ENCODE measurements at places on chromosomes 5 and 9.

DNA sequence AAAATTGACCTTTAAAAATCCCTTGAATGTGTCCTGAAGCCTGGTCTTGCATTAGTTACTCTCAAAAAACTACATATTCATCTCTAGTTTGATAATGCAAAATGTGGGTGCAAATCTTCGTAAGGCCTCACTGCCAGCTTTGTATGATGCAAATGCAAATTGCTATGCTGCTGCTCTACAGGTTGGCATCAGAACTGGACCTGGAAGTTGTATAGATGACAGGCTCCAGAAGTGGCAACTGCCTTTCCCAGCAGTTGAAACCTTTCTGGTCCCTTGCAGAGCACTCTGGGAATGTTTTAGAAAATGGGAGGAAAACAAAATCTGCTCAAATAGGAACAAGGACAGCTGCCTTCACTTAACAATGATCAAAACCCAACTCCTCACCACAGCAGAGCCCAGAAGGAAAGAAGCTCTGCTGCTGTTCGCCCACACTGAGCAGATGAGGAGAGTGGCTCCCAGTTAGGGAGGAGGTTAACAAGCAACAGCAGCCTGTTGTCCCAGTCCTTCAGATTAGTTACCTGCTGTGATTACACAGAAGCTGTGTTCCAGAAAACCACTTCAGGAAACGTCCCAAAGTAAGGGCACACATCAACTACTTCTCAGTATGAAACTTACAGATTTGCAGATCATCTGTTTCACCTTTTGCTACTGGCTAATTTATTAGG is 93.5 kb downstream of the PLPP1 start:
- DNase-seq = no peak

DNA sequence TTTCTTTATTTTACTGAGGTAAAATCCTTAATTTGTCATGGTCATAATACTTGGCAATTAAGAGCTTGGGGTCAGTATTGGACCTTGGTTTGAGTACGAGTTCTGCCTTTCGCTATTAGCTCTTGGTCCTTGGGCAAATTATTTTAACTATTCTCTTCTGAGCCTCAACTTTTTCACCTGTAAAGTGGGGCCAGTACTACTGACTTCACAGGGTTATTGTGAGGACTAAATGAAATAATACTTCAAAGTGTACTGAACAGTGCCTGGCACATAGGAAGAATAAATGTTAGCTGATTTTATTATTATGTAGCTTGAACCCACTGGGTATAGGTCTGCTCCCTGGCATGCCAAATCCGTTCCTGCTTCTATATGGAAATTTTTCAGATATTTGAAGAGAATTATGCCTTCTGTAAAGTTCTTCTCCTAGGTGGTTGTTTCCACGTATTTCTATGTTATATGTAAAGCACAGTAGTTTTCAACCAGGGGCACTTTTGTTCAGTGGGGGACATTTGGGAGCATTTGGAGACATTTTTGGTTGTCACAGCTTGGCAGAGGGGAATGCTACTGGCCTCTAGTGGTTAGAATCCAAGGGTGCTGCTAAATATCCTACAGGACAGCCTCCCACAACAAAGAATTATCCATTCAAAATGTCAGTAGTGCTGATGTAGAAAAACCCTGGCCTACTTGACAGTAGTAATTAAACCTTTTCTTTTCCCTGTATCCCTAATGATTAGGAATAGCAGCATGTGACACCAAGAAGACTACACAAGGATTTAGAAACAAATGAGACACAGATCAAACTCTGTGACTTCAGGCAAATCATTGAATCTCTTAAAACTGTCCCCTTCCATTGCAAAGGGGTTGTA is 4.5 kb downstream of the RCL1 start:
- no peak for DNase-seq

DNA sequence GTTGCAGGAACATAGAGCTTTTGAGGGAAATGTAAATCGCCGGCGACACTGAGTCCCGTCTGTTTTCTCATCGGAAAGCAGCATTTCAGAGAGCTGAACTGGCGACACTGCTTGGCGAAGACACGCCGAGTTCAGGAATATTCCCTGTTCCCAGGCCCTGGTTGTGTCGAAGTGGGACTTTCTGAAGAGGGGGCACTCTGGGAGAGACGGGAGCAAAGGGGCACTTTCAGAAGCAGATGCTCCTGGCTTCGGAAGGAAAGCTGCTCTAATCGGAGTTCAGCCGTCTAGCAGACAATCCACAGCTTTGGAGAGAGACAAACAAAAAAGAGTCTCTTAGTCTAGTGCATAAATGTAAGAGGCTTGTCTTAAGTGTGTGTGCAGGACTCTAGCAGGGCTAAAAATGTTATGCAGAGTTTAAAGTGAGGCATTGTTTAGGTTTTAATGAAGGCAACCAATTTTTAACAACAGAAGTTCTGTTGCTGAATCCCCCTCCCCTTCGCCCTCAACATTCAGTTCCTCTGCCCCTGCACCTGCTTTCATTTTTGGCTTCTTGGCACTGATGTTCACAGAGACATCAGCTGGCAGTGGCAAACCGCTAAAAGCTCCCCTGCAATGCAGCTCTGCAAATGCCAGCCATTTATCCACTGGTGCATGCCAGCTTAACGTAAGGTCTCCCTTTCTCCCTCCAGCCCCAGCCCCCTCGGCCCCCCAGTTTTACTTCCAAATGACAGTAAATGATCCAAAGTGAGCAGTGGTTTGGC is 289.5 kb upstream of the MPDZ start:
- no peak for DNase-seq

- no peak for DNase-seq
Observed at GRCh38 chr5:161030229-161030628, 178.2 kb upstream of the ATP10B start.

- DNase-seq = no peak
Observed at GRCh38 chr5:133333326-133334150, 278.8 kb downstream of the FSTL4 start.

GRCh38 chr9:81625969-81626368 is 63.4 kb downstream of the TLE1 start:
- DNase-seq = no peak

- DNase-seq = no peak
Observed at GRCh38 chr9:38727497-38728001, 7.6 kb upstream of the FAM240B start.

DNA sequence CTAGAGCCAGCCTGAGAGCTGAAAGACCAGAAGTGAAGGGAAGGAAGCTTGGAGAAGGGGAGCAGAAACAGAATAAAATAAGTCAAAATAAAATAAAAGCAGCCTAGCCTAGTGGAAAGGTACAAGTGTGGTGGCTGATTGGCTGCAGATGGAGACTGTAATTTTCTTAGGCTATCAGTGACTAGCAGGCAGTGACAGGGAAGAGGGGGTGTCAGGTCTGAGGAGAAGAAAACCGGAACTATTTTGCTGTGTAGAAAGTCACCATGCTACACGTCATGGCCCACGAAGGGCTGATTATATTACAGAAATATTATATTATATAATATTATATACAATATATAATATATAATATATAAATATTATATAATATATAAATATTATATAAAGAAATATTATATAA is 98.1 kb upstream of the TAF11L2 start:
- no peak for DNase-seq

GRCh38 chr9:136835162-136835931 is 6.9 kb upstream of the AJM1 start:
- DNase-seq = no peak

DNA sequence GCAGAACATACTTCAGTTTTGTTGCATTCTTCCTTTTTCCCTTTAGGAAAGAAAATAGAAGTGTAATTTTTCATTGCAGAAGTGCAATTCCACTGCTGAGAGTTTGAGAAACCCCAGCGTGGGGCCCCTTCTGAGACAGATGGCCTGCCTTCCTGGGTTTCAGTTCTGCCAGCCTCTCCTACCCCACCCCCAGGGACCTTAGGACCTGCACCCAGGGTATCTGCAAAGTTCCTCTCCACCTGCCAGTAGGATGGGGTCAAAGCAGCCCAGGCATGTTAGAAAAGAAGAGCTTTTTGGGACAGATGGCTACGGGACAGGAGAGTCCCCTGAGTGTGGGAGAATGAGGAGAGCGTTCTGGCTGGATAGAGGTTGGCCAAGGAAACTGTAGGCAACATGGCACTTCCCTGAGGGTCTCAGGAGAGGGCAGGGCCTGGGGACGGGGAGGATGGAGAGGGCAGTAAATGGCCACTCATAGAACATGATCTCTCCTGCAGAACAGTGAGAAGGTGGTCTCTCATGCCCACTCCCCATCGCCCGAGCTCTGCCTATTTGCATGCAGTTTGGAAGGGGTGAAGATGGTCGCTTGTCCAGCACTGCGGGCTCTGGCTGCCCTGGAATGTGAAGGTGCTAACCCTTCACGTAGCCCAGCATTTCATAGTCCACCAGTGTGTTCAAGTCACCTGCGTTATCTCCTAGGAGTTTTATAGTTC is at the start of gene TIFAB:
Gene TIFAB (minus strand): TSS at position 31 of the 710 bp plus-strand sequence. CDS start 2,412 bp downstream, outside the sequence.
- peak; percentile 61 for DNase-seq

- peak; percentile 89 for DNase-seq
Observed at GRCh38 chr5:143142596-143143435, 260.7 kb downstream of the NR3C1 start.

- DNase-seq = no peak
Observed at GRCh38 chr5:11261241-11261640, 500.2 kb upstream of the DAP start.

DNA sequence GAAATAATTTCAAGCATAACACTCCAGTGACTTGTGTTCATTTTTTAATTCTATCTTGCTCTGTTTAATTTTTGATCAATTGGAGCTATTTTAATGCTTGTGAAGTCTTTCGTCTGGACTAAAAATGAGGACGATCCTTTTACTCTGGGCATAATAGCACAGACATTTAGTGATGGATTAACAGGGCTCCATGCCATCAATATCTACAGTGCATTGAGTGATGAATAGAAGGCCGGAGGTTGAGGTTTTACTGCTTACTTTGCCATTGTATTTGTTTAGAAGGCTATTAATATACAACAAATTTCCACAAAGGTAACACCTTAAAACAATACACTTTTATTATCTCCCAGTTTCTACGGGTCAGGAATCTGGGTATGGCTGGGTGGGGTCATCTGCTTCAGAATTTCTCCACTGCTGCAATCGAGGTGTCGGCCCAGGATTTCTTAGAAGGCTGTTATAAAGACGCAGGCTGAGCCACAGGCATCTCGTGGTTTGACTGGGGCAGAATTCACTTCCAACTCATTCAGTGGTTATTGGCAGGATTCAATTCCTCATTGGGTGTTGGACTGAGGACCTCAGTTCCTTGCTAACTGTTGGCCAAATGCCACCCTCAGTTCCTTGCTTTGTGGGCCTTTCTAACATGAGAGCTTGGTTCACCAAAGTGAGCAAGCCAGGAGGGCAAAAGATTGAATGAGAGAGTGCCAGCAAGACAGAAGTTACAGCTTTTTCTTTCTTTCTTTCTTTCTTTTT is 265.4 kb upstream of the VLDLR start:
- no peak for DNase-seq

DNA sequence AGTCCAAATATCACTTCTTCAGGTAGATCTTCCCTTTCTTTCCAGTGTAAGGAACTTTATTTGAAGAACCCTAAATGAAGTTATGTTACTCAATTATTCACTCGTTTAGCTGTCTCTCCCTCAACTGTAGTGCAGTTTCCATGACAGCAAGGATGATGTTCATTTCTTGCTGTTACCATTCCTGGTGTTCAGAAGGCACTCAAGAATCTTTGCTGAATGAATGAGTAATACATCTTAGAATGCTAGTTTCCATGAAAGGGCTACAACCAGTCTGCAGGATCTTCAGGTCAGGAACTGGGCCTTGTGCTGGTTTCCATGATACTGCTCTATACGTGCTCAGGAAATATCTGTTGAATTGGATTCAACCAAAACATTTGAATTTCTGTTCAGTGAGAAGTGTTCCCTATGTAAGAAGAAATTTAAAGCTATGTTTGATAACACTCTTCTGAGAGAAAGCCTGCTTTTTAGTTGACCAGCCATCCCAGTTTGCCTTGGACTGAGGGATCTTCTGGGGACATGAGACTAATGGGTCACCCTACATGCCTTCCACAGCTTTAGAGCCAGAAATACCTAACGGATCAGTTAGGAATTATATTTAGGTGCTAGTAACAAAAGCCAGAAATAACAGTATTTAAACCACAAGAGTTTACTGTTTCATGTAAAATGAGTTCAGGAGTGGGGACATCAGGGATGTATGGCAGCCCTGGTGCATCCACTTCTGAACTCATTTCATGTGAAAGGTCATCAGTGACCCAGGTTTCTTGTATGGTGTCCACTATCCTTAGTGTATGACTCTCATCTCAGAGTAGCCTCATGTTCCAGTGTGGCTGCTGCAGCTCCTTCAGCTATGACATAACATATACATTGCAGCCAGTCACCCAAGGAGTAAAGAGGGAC is 500.1 kb upstream of the SGCD start:
- DNase-seq = no peak

All from RWPE2 (cell line).